Natural killer cell (primary cell): ENCODE measurements at places on chromosomes 6 and 20.

GRCh38 chr6:53353624-53354023, 4.9 kb upstream of the ELOVL5 start:
- no peak for DNase-seq

- DNase-seq: peak; percentile 97
Observed at GRCh38 chr6:31739639-31740396, at the start of gene MSH5. TSS of gene MSH5 (plus strand) at chr6:31740005. CDS start at chr6:31740467, 462 bp downstream.

DNA sequence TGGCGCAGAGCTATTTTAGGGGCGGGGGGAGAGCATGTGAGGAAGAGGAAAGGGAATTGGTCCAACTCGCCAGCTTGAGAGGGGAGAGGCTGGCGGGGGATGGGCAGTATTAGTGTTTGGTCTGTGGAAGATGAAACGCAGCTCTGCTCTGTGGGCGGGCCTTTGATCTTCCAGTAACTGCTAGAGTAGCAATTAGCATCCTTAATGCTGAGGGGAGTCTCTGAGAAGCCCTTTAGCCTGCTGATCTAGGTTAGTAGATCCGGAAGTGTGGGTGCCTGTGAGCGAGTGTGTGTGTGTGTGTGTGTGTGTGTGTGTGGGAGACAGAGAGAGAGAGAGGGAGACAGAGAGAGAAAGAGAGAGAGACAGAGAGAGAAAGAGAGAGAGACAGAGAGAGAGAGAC, 117.2 kb upstream of the BACH2 start:
- peak; percentile 60 for DNase-seq

GRCh38 chr6:30742316-30743098, at the start of gene FLOT1:
TSS of gene FLOT1 (minus strand) at chr6:30742687. CDS start at chr6:30742189, 498 bp downstream.
- peak; percentile 90 for DNase-seq
